CD4-positive, alpha-beta T cell treated with Interleukin-1 beta for 1 hour (primary cell): ENCODE measurements at places on chromosomes 12 and 14.

DNA sequence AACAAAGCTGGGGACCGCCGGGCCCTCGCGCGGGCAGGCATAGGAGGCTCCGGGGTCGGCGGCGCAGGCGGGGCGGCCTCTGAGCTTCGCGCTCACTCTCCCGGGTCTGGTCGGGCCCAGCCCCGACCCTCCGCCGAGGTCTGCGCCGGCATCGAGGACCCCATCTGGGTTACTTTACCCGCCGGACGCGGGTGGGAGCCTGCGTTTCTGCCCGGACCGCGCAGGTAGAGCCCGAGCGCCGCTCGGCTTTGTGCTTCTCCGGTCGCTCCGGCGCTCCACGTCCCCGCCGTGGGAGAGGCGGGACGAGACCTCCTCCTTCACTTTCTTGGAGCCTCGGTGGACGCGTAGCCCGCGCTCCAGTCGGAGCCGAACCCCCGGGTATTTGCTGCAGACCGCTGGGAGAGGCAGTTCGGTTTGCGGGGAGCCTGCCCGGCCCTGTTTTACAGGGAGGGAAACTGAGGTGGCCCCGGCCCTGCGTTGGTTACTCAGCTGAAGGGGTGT, 63.2 kb downstream of the FBXL14 start:
- DNase-seq = no peak

DNA sequence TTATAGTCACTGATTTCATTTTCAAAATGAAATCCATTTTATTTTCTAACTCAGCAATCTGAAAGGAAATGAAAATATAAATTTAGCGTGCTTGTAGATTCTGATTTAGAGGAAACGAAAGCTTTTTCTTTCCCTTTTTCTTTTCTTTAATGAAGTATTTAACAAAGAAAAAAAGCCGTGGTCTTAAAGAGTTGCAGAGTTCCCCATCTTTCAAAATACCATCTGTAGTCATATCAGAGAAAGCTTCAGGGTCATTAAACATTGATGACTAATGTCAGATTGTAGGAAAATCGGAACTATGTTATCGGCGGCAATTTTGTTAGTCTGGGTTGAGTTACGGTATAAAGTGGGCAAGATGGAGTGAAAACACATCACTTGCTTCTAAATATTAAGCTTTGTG, 32.3 kb downstream of the DRAM1 start:
- DNase-seq = no peak

- DNase-seq = no peak
Measured at GRCh38 chr12:88633312-88633711, 53.0 kb upstream of the KITLG start.

- DNase-seq = no peak
Measured at GRCh38 chr14:20302042-20302755, 3.6 kb downstream of the TTC5 start.

- DNase-seq = no peak
Measured at GRCh38 chr14:78286210-78286609, 116.0 kb downstream of the NRXN3 start.

- no peak for DNase-seq
Measured at GRCh38 chr12:100737168-100737567, 57.4 kb upstream of the ANO4 start.

GRCh38 chr12:10511756-10512355, 6.2 kb downstream of the EIF2S3B start:
- no peak for DNase-seq

GRCh38 chr12:48903363-48903981, 21.8 kb downstream of the FKBP11 start:
- no peak for DNase-seq

DNA sequence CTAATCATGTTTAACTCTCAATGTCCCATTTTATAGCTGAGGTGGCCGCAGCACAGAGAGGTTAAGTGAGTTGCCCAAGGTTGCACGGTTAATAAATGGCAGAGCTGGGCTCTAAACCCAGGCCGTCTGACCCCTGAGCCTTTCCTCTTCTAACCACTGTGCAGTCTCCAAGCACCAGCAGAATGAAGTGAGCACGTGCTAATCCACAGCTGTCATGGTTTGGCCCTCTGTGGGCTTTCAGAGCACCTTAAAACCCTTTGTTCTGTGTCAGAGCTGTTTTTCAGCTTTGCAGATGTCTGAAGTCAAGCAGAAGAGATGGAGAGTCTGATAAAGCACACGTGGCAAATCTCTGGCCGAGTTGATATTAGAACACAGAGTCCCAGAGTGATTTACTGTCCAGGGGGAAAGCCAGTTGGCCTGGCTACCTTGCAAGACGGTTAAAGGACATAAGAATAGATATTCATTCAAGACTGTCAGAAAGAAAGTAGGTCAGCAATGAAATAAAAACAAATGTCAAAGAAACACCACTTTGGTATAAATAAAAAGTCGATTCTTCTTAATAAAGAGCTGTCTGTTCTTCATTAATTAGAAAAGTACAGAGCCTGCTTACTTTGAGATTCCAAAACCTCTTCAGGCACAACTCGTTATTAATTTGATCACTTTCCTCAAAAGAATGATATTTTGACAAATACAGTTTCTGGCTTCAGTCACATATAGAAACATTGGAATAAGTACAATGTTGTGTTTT, 107.3 kb downstream of the CRADD start:
- DNase-seq = no peak

GRCh38 chr14:98961191-98961590, 310.8 kb downstream of the BCL11B start:
- DNase-seq = no peak

GRCh38 chr12:8912914-8913313, 1.4 kb upstream of the PHC1 start:
- no peak for DNase-seq

GRCh38 chr12:127145241-127145928, 1121.6 kb upstream of the TMEM132C start:
- DNase-seq = no peak

GRCh38 chr12:54628186-54628846, 6.4 kb downstream of the LACRT start:
- DNase-seq = no peak

GRCh38 chr12:26647088-26647487, 185.9 kb downstream of the ITPR2 start:
- DNase-seq = no peak

DNA sequence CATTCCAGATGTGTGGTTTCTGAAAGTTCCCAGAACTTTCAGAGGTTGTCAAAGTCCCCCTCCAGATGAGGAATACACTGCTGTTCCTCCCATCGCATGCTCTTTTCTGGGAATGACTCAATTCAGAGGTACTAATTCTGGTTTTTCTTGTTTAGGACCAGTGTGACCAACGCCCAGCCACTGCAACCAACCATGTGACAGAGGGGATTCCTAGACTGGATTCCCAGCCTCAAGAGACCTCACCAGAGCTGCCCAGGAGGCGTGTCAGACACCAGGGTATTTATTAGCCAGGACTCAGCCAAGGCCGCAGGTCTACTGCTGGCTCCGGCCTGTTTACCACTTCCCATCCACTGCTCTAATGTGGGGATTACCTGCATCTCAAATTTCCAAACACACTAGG, 24.2 kb downstream of the TRAFD1 start:
- no peak for DNase-seq

DNA sequence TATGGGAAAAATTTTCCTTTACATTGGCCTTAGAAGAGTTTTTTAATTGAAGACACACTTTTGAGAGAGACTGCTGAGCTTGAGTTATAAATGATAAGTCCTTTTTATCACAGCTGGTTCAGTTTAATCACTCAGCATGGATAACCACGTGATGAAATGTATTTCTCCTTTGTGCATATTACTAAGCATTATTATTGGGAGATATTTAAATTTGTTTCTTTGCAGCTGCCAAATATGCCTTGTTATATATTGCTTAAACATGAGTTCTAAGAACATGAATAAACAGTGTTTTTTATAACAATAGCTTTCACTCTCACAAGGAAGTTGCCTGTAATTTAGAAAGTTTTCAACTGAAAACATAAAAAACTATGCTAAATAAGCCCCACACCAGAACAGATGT, 293.5 kb upstream of the LRFN5 start:
- no peak for DNase-seq

GRCh38 chr12:25558586-25558985, 5.5 kb upstream of the LMNTD1 start:
- DNase-seq = no peak

DNA sequence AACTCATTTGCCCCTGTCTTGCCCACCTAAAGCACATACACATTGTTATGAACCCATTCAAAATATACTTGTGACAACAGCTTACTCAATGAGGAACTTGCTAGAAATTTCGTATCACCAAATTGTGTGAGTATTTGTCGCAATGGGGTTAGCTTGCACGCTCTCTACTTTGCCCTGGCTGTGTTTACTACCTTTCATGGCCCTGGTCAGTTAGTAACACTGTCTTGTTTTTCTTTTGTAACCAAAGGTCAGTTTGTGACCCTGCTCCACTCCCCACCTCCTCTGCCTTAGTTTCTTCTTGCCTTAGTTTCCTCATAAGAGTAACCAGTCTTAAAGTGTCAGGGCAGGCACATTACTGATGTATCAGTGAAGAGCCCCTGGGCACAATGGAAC, 205.8 kb upstream of the EEA1 start:
- DNase-seq = no peak

- DNase-seq = no peak
Measured at GRCh38 chr14:66383257-66383656, 102.9 kb upstream of the CCDC196 start.

GRCh38 chr14:102948698-102949061, 26.2 kb downstream of the AMN start:
- no peak for DNase-seq

- no peak for DNase-seq
Measured at GRCh38 chr12:52049286-52049685, 2.0 kb upstream of the NR4A1 start.

DNA sequence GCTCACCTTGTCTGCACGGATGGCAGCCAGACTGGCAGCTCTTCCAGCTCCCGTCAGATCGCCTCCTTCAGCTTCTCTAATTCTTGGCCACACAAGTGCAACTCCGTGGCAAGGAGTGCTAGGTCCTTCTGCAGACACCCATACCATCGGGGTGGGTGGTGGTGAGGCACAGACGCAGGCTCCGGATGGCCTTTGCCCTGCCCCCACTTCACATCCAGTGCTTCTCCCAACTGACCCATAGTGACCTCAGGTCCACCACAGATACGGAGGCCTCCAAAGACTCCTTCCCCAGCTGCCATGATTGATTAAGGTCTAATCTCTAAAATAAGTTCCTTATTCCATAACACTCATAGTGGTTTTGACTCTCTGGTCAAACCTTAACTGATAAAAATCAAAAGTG, 19.9 kb upstream of the CD27 start:
- DNase-seq = no peak

DNA sequence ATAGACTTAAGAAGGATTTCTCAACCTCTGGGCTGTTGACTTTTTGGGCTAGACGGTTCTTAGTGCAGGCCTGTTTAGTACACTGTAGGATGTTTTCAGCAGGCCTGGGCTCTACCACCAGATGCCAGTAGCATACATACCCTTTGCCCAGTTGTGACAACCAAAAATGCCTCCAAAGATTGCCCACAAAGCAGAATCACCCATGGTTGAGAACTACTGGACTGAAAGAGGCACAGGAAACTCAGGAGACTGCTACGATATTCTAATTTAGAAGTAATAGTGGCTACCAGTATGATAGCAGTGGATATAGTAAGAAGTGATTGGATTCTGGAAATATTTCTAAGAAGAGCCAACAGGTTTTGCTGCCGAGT, 15.5 kb downstream of the SLC35E3 start:
- DNase-seq = no peak

DNA sequence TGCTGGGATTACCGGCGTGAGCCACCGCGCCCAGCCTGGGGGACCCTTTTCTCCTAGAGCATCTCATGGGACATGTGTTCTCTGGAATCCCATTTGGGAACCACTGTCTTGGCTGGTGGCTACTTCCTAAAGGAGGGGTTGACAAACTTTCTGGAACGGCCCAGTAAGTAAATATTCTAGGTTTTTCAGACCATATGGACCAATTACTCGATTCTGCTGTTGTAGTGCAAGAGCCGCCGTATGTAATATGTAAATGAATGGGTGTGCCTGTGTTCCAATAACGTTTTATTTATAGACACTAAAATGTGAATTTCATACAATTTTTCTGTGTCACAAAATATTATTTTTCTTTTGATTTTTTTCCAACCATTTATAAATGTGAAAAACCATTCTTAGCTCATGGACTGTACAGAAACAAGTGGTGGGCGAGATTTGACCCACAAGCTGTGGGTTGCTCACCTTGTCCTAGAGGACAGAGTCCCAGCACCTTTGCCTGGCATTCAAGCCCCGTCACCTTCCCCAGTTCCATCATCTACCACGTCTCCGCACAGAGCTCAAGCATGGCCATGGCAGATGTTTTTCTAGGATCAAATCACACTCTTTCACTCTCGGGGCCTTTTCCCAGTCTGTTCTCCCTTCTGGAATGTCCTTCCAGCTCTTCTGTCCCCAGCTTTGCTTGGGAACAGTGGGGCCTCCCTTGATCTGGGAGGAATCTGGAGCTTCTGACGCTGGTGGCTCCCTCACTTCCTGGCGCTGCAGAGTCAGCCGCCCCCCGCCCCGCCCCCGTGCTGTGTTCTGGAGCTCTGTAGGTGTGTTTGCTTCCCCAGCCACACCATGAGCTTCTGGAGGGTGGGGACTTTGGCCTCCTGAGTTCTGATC, 17.9 kb upstream of the RCOR1 start:
- no peak for DNase-seq

DNA sequence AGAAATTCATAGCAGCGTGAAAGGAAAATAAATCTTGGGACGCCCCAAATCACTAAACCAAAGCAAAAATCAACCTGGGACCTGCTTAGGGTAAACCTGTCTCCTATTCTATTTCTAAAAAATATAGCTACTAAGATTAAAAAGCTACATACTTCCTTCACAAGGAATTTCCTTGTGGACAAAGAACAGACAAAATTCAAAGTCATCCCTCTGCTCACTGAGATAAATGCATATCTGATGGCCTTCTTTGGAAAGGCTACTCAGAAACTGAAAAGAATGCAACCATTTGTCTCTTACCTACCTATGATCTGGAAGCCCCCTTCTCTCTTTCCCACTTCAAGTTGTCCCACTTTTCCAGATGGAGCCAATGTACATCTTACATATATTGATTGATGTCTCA, 93.0 kb upstream of the CNOT2 start:
- DNase-seq = no peak

- no peak for DNase-seq
Measured at GRCh38 chr12:125734137-125734536, 668.9 kb downstream of the AACS start.

- DNase-seq = no peak
Measured at GRCh38 chr12:77368379-77368778, 303.0 kb upstream of the E2F7 start.
